ENCODE measurements at places on chromosomes 7 and 10. TPM values are rescaled to one million over a fixed set of nuclear protein-coding genes. Genes with fewer than 3 reads are reported as not detected.

TDRD1 gene
- not detected for total RNA-seq

STEAP1 gene
- 120 TPM for total RNA-seq

DNA sequence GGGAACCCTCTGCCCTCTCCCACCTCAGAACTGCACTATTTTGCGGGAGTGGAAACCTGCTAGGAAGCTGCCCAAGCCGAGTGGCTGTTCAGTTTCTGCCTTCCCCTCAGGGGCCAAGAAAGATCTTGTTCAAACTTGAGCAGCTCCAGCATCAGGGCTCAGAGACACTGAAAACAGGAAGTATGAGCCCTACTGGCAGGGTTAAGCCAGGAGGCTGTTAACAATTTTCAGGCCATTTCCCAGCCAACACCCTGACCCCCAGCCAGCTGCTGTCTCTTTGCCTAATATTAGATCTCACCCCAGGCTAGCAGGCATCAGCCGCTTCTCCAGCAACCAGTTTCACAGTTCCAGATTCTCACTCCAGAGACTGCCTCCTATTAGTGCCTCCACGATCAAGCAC is 9.2 kb downstream of the PLAU start:
- no peak overlapping the region for H3K4me3 ChIP-seq
- no peaks in the 10 kb centered on the region for H3K27me3 ChIP-seq
- H3K36me3 ChIP-seq = peaks cover 4% of the 10 kb centered on the region
- H3K4me1 ChIP-seq = peaks cover 12% of the 10 kb centered on the region
- peak overlapping the region; percentile 37 for H3K27ac ChIP-seq
- DNase-seq = peak; percentile 50

DNA sequence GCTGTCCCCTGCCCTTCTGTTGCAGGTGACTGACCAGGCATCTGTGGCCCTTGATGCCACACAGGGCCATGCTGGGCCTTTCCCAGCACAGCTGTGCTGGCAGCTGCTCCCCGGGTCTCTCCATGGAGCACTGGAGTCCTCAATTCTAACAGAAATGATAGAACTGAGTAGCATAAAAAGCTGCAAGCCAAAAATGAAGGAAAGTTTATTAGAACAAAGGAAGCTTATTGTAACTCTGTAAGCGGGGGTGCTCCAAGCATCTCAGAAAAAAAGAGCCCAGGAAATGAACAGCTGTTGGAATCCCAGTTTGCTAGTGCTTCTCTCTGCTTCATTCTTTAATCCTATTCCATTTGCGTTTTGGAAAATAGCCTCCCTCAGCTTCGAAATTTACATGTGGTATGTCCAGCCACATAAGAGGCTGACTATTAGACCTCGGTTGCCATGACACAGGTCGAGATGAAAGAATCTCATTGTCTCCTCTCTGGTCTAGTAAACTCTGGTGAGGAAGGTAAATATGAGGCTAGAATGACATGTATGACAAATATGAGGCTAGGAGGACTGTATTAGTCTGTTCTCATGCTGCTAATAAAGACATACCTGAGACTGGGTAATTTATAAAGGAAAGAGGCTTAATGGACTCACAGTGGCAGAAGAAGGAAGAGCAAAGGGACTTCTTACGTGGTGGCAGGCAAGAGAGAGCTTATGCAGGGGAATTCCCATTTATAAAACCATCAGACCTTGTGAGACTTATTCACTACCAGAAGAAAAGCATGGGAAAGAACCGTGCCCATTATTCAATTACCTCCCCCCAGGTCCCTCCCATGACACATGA is 23.7 kb downstream of the EPDR1 start:
- H3K4me1 ChIP-seq = no peaks in the 10 kb centered on the region
- DNase-seq = no peak
- no peak overlapping the region for H3K27ac ChIP-seq
- H3K4me3 ChIP-seq = no peak overlapping the region
- H3K27me3 ChIP-seq = no peaks in the 10 kb centered on the region

DNA sequence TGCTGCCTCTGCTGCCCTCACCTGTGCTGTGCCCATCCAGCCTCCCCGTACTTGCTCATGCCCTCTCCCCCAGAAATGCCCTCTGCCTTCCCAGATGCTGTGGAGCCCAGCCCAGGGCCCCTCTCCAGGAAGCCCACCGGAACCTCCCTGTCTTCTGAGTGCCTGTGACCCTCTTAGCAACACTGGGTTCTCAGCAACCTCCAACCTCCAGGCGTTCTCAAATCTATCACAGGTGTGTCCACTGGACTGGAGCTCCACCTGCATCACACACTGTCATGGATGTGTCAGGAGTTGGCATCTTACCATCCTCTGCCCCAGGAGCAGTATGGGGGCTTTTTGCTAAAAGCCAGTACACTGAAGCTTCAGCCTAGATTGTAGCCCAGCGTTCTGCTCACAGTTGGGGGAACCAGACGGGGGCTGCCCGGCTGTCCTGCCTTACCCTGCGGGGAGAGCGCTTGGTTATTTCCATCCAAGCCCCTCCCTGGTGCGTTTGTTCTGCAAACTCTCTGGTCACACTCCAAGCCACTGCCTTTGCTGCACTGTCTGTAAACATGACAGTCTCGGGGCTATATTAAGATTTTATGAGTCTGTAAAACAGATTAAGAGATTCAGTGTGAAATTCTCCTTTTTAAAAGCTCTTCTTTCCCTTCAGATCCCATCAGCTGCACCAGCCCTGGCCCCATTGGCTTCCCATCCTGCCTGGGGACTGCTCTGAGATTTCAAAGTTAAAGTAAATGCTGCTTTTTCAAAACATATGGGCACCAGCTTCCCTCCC is 71.3 kb upstream of the CPXM2 start:
- H3K27me3 ChIP-seq = peaks cover 12% of the 10 kb centered on the region
- peaks cover 10% of the 10 kb centered on the region for H3K4me1 ChIP-seq
- no peaks in the 10 kb centered on the region for H3K36me3 ChIP-seq
- no peak overlapping the region for H3K27ac ChIP-seq
- no peak overlapping the region for H3K4me3 ChIP-seq
- DNase-seq = no peak

- no peak for DNase-seq
- H3K4me1 ChIP-seq = no peaks in the 10 kb centered on the region
- H3K4me3 ChIP-seq = no peak overlapping the region
Measured at GRCh38 chr7:36607721-36608095, 116.6 kb downstream of the AOAH start.

DNA sequence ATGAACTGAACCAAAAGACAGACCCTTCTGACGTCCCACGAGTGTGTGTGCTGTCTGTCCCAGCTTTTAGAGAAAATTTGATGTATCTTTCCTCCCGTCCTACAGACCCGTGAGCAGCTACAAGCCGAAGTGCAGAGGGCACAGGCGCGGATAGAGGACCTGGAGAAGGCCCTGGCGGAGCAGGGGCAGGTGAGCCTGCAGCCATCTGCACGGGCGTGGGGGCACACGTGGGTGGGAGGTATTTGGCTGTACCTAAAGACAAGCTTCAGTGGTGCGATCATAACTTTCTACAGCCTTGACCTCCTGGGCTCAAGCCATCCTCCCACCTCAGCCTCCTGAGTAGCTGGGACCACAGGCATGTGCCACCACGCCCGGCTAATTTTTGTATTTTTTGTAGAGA is 41.7 kb upstream of the DPYSL4 start:
- H3K27ac ChIP-seq = no peak overlapping the region
- no peak for DNase-seq
- H3K4me1 ChIP-seq = no peaks in the 10 kb centered on the region
